Lower leg skin (tissue), 4 donors: ENCODE measurements at places on chromosomes 1 and 21.

GRCh38 chr21:35616090-35616489 lies 444.2 kb downstream of the SETD4 start:
- no peak for DNase-seq

- DNase-seq: no peak
Measured at GRCh38 chr21:33490991-33491372, 534 bp downstream of the DNAJC28 start.

GRCh38 chr1:30888391-30888790 lies 20.2 kb downstream of the SDC3 start:
- no peak for DNase-seq

GRCh38 chr21:42703136-42703908 lies 49.9 kb downstream of the PDE9A start:
- DNase-seq: no peak

DNA sequence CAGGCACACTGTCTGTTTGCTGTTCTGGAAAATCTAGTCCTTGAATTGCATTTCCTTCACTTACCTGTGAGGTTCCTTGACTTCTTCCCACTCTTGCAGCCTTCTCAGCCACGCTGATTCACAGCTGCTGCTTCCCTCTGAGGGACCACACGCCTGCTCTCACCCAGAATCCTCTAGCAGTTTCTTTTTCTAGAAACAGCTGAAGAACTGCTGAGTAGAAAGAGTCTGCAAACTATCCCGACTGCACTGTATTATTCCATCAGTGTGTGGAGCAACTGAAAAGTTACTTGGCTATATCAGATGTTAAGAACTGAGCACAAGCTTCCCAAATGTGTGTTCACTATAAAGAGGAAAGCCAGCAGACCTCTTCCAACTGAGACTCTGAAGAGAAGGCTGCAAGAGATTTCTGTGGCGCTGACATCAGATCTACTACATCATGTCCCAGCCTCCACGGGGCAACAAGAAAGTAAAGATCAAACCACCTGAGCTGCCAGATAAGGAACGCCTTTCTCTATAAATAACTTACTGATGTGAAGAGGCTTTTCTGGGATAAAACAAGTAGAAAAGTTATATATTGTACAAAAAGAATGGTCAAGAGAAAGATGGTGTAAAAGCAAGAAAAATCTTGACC lies 226.6 kb downstream of the RERE start:
- no peak for DNase-seq
